ENCODE measurements at places on chromosomes 3 and 15. TPM values are rescaled to one million over a fixed set of nuclear protein-coding genes. Genes with fewer than 3 reads are reported as not detected.

- DNase-seq: no peak
Observed at GRCh38 chr15:92624401-92624991, 31.1 kb downstream of the FAM174B start.

The PCLAF gene
- 20.6 TPM for total RNA-seq

The CADPS gene
- 3.2 TPM for total RNA-seq

DNA sequence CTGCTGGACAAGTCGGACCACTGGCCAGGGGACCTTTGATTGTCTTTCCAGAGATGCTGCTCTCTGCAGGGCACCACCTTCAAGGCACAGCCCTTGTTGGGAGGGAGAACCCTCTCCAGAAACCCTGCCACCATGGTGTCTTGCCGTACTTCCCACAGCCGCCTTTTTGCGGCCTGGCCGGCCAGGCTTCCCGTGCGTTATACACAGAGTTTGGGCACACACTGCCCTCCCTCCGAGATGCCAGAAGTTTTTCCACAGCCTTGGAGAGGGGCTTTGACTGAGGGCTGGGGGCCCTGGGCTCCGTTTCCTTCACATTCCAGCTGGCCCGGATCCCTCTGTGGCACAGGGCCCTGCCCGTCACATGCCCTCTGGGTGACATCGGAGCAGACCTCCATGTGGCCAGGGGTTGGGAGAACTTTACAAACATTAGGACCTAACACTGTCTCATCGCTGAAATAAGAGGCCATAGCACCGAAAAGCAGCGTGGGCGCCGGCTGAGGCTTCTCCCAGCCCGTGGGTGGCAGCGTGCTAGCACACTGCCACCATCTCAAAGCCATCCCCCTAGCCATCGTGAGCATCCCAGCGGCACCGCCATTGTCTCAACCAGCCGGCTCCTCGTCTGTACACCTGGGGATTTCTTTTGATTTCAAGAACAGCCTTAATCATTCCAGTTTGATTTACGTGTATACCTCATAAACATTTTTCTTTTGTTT lies 6.3 kb upstream of the APEH start:
- peak; percentile 79 for DNase-seq

DNA sequence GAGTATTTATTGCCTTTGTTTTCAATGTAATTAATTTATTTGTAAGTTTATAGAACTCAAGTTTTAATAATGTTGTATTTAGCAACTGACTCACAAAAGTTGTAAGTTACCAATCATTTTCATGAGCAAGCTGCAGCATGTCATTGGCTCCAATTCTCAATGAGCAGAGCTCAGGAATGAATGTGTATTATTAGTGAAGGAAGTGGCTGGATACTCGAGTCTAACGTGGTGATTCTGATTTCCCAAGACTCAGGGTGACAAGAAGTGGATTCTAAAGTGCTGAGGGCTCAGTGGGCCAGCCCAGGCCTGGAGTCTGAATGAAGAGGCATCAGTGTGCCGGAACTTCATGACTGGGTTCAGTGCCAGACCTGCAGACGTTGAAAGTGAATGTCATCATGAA lies 39.6 kb downstream of the CLDN11 start:
- no peak for DNase-seq

GRCh38 chr3:71095511-71096291 lies 487.8 kb downstream of the FOXP1 start:
- no peak for DNase-seq

GRCh38 chr3:32432711-32433530 lies 41.3 kb downstream of the CMTM7 start:
- DNase-seq: no peak

DNA sequence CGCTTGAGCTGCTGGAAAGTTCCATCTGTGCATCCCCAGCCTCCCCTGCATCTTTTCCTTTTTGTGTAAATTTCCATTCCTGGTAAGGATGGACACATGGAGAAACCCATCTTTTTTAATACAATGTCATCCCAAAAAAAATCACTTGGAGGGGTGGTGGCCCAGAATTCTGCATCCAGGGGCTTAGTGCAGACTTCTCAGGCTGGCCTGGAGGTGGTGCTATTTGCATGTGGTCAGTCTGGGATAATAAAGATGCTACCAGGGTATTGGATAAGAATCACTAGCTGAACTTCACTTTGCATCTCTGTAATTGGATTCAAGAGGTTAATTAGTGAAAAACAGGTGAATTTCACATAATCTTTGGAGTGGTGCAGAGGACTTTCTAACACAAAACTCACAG lies 1.8 kb upstream of the ZSCAN2 start:
- no peak for DNase-seq

- DNase-seq: no peak
Observed at GRCh38 chr15:63385911-63386531, 4.4 kb upstream of the CA12 start.

DNA sequence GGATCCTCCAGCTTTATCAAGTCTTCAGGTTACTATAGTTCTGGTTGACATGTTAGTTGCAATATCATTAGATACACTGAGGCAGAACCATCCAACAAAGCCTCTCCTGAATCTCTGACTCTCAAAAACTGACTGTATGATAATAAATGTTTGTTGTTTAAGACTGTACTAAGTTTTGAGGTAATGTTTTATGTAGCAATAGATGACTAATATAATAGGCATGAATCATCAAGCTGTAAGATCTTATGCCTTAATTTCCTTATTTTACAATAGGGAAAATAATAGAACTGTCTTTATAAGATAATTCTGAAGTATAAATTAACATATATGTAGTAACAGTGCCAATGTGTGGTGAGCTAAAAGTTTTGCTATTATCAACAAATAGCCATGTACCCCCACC lies 88.9 kb upstream of the TBC1D5 start:
- DNase-seq: no peak

DNA sequence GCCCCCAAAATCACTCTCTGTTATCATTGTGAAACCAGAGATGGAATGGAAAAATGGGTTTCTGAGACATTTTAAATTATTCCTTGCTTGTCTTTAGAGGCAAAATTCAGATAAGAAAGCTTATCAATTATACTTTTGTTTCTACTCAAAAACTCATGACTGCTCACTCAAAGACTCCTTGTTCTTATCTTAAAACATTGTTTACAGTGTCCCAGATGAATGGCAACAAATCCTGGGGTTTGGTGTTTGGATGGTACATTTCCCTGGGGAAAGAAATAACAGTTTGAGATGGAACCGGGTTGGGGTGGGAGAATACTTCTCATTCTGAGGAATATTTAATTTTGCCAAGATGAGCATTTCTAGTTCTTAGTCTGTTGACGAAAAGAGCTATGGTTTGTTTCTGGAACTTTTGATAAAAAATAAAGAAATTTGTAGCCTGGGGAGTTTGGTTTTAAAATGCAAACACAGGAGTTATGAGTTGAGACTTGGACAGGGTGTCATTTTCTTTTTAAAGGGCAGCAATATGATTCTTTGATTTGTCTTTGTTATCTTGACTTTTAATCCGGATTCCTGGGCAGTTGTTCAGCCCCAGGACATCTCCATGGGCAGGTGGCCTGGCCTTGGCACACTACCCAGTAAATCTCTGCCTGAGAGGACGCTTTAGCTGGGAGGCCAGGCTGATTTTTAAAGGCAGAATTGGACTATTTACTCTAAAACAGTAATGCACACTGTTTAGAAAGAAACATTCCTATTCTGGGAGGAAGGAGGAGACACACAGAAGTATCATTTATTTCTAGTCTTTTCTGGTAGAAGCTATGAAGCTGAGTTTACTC lies 32.4 kb downstream of the BTD start:
- peak; percentile 51 for DNase-seq

DNA sequence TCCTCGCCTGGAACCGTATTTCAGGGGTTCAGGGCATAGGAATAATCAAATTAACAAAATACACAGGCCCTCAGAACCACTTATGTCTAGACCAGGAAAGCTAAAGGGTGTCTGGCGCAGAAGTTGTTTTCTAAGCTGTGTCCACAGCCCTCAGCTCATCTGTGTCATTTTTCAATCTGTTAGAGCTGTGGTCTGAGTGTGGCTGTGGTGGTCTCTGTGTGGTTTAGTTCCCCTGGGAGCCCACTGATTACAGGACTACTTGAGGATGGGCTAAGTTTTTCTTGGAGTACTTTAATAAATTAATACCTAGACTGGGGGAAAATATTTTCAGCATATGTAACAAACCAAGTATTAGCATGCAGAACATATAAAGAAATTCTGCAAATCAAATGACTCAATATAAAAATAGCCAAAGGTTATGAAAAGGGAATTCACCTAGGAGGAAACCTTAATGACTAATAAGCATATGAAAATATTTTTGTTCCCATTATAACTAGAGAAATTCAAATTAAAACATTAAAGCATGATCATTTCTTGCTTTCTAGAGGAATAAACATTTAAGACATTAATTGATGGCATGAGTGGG lies 186.3 kb downstream of the SATB1 start:
- DNase-seq: no peak
